RPMI7951 (cell line): ENCODE measurements at places on chromosomes 4 and X. TPM values are rescaled to one million over a fixed set of nuclear protein-coding genes. Genes with fewer than 3 reads are reported as not detected.

SMIM43 gene
- not detected in 2 replicates for total RNA-seq

DNA sequence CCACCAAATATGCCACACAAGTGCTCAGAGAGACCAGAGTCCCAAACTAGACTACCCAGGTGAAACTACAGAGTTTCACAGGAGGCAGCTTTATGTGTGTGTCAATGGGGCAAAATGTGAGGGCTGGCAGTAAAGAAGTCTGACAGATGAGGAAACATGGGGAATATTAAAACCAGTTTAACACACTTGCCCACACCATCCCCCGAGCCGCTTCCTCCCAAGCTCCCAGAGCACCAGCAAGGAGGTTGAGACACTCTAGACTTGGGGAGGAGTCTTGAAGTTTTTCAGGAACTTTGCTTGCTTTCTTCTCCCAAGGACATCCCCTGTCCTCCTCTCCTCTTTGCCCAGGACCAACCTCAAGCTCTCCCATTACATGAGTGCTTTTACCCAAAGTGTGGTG is 94.7 kb upstream of the SPRY1 start:
- no peak for DNase-seq

ZAR1 gene
- 0.12 TPM in 1 of 2 replicates, not detected in the other for total RNA-seq

- DNase-seq: peak; percentile 74
These were observed 2.0 kb upstream of the TMPRSS11D start for GRCh38 chr4:67885762-67886161.

GIMD1 gene
- total RNA-seq: not detected in 2 replicates

DNA sequence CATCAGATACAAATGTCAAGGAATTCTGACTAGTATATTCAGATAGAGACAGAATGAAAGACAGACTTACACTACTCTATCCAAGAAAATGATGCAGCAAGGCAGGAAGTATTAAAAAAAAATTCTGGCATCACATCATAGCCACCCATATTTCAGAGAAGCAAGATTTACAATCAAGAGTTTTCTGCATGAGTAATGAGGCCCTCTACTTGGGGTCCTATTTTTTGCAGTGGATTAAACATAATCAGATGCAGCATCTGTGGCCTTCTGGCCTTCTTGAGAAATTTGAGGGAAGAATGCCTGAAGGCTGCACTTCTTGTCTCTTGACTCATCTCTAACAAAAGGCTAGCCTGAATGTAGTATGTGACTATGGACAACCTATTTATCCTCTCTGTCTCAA is 48.2 kb upstream of the SLIT2 start:
- DNase-seq: peak; percentile 97

DNA sequence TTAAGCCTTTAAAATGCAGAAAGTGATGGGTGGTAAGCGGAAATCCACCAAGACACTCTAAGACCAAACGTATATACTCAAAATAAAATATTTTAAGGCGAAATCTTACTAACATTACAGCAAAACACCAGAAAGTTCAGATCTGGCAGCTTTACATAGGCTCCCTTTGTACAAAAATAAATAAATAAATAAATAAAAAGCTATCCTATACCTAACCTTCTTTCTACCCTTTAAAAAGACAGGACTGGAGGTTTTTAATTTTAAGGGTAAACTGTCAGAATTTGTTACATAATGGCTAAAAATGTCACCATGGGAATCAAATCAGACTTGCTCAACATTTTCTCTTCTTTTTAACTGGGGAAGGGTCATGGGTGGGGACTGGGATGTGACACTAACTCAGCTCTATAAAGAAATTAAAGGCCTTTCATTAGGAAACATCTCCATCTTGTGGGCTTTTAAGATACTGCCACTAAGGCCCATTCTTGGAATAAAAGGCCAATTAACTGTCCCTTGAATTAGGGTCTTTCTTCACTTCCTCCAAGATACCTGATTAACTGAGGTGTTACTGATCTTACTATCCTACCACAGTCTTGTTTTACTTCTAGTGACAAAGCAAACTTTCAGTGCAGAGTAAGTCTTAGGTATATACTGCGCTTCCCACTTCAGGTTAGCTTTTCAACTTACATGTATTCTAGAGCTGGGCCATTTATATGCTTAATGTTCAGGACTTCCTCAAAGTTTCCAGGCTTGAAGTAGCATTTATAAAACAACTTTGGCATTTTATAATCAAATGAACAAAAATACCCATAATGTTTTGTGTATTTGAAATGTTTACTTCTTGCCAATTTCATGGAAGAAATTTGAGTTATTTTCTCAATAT is 13.3 kb downstream of the HNRNPD start:
- DNase-seq: peak; percentile 10

DNA sequence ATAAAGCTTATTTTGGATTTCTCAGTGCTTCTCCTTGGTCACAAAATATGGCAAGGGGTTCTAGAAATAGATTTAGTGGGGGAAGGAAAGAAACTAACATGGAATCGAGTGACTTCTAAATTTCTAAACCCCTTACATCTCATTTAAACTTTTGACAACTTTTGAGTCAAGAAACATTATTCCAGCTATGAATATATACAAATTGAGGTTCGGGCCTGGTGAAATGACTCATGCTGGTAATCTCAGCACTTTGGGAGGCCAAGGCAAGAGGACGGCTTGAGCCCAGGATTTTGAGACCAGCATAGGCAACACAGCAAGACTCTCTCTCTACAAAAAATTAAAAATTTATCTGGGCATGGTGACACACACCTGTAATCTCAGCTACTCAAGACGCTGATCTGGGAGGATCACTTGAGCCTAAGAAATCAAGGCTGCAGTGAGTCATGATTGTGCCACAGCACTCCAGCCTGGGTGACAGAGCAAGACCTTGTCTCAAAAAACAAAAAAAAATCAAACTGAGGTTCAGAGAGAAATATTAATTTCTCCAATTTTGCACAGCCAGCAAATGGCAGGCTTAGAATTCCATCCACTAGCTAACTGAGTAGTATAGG is 99.8 kb downstream of the ANXA3 start:
- DNase-seq: no peak

DNA sequence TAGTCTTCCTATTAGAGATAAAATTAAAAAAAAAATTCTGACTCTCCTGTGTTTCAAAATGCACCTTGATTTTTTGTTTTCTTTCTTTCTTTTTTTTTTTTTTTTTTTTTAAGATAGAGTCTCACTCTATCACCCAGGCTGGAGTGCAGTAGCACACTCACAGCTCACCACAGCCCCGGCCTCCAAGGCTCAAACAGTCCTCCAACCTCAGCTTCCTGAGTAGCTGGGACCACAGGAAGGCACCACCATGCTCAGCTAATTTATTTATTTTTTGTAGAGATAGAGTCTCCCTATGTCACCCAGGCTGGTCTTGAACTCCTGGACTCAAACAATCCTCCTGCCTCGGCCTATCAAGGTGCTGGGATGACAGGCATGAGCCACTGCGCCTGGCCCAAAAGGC is 41.1 kb upstream of the TMEM184C start:
- DNase-seq: no peak

FAM9A gene
- total RNA-seq: not detected in 2 replicates

DNA sequence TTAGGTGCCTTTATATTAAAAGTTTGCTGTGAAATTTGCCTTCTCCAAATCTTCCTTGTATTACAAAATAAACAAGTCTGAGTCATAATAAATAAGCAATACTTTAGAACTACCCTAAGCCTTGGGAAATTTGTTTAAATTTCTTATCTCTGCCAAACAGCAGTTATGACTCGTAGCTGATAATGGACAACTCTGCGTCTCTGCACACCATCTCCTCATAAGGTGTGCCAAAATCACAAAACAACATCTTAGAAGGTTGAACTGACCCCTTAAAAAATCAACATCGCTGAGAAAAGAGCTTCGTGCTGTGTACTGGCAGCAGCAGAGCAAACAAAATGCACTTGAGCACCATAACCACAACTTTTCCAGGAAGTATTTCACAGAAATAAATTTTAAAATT is 22.0 kb downstream of the OR13H1 start:
- no peak for DNase-seq

GRCh38 chr4:77805840-77806239 is 13.3 kb downstream of the CNOT6L start:
- no peak for DNase-seq

UNC5C gene
- total RNA-seq: 0.48 TPM in 1 of 2 replicates, not detected in the other

DNA sequence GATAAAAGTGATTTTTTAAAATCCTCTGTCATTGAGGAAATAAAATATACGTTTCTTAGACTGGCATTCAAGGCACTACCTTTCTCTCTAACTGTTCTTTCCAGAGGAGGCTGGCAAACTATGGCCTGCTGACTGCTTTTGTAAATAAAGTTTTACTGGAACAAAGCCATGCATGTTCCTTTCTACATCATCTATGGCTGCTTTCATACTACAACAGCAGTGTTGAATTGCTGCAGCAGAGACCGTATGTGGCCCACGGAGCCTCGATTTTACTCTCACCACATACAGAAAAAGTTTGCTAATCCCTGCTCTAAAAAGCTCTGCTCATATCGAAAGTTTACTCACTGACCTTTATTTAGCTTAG is 20.2 kb downstream of the SETD7 start:
- DNase-seq: no peak

FAT4 gene
- total RNA-seq: 0.20 and 0.24 TPM in 2 replicates

TEX13C gene
- total RNA-seq: under 0.01 TPM in 1 of 2 replicates, not detected in the other

- no peak for DNase-seq
These were observed 41.6 kb downstream of the NDNF start for GRCh38 chr4:121030711-121031110.

DNA sequence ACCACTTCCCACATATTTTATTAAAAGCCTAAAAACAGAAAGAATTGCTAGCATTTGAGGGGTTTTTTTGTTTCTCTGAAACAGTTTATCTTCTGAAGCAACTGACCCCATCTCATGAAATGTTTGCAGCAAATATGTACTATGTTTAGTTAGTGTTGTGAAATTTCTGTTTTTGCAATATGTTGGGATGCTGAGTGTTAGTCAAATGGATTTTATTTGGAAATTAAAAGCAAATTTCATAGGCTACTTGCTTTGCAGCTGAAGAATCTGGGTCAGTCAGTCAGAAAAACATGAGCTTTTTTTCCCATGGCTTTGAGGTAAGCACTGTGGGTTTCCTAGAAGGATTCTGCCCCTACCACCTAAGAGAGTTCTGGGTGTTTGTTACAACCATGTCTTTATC is 184.9 kb upstream of the DKK2 start:
- DNase-seq: no peak

DNA sequence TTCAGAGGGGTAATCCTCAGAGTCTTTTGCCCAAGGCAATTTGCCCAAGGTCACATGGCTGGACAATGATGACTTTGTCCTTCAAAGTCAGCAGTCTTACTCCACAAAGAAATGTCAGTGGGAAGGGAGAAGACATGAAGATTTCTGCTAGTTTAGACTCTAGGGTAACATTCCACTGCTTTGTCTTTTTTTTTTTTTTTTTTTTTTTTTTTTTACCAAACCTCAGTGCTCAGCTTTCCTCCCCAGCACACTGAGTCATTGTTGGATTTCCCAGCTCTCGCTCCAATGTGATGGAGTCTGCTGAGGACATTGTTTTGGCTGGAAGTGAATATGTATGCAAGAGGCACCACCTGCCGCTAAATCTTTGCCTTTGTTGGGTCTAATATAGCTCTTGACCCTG is 7.2 kb upstream of the C1QTNF7 start:
- peak; percentile 87 for DNase-seq

DNA sequence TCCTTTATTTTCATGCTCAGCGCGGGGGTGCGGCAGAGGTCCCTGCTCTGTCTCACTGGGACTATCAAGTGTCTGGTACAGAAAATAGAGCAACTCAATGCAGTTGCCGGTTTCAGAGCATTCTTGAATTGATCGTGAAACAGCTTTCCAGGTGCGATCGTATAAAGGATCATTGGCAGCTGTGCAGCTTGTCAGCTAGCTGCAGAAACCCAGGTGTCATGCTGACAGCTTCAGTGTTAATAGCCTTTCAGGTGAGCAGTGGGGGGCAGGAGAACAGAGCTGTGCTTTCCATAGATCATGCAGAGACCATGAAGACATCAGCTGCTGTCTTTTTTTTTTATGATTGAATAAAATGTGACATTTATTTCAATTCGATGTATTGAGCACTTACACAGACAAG is 583.9 kb downstream of the NLGN4X start:
- DNase-seq: no peak

DNA sequence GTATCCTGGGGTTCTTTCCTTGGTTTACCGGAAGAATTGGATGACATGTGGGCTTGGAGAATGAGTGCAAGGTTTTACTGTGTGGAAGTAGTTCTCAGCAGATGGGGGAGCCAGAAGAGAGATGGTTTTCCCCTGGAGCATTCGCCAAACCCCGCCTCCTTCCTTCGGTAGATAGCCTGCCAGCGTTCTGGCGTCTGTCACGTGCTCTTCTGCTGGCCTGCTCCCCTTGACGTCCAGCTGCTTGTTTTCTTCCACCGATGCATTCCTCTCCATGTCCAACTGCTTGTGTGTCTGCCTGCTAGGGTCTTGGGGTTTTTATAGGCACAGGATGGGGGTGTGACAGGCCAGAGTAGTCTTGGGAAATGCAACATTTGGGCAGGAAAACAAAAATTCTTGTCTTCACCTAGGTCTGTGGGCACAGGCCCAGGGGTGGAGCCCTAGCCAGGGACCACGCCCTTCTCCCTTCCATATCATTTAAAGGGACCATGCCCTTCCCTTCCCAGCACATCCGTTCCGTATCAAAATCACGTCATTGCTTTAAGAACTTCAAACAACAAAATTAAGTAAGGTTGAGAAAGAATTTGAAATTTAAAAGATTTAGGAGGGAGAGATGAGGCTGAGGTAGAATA is 538.7 kb upstream of the SMIM31 start:
- DNase-seq: peak; percentile 2

GRCh38 chrX:115911967-115912366 is 258.6 kb upstream of the AGTR2 start:
- no peak for DNase-seq

DNA sequence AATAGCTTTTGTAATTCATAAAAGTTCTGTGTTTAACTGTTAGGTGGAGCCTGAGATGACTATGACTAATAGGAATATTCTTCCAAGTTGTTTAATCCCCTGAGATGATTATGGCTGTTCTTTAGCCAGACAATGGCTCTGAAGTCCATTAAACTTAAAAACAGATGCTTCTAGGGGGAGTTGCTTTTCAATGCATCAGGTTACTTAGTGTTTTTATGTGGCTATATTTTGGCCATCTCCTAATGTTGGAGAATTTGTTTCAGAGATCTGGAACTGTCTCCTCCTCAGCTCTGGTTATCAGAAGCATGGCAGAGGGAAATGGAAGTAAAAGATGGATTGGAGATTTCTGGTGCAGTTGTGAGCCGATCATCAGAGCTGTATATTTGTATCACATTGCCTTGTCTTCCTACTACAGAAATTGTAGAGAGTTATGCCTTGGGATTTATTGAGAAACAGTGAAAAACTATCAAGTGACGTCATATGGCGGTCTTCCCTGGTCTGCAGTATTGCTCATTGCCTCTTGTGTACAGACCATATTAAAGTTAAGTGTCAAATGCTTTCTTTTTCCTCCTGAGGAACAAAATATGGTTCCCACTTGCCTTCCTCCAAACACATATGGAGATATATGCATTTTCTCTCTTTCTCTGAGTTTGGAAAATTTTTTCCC is 29.8 kb downstream of the SGMS2 start:
- peak; percentile 14 for DNase-seq
